Stimulated activated CD4-positive, alpha-beta T cell treated with anti-CD3 and anti-CD28 coated beads, Interleukin-15, amount 100 ng/mL, for 48 hours (primary cell): ENCODE measurements at places on chromosomes 5 and 9.

- DNase-seq: no peak
These were observed 3.4 kb downstream of the MGAT1 start for GRCh38 chr5:180799194-180799593.

- DNase-seq: no peak
These were observed 3.4 kb downstream of the RAPGEF1 start for GRCh38 chr9:131736431-131736830.

- DNase-seq: no peak
These were observed 1.3 kb upstream of the NNT start for GRCh38 chr5:43601454-43602260.

DNA sequence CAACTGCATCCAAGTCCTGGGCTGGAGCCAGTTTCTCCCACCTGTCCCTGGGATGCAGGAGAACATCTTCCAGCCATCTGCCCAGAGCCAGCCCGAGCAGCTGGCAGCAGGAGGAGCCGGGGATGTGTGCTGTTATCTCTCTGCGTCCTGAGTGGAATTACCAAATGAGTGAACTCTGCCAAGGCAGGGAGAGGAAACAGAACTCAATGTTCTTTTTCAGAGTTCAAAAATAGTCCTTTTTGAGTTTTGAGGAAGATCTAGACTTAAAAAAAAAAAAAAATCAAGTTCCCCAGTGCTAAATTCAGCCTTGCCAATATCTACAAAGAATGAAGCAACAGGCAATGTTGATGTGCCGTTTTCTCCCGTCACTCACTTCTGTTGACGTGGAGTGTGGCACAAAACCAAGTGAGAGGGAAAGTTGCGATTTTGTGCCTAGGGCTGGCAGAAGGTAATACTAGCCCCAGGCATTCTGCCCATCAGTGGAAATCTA, 56.2 kb downstream of the TMOD1 start:
- DNase-seq: no peak

DNA sequence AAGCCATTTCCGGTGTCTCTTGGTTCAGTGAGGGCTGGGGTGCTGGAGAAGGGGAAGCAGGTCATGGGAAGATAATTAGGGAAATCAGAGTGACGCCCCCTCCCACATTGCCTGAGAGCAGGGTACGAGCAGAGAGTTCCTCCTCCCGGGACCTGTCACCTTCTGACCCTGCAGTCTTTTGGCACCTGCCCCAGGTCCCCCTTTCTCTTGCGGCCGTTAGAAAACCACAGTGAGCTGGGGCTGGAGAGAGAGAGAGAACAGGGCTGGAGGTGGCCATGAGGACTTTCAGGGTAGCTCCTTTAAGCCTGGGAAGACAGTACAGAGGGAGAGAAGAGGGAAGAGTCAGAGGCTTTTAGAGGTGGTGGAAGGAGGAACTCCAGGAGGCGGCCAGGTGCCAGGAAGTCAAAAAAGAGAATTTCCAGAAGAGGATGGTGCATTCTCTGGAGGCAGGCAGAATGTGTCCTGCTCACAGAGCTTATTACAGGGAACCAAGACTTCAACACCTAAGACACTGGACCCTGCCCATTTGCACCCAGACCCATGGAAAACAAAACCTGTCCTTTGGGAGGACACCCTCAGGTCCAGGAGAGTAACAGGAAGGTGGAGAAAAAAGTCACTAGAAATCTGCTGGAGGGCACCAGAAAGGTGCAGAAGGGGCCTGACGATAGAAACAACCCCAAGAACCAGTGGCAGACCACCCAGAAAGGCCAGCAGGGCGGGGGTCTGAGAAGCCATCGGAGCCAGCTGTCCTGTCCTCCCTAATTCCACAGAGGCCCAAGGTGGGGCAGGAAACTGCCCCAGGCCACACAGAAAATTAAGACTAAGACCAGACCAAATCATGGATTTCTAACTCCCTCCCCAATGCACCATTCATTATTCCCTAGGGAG, 6.5 kb upstream of the ACSL6 start:
- DNase-seq: no peak

DNA sequence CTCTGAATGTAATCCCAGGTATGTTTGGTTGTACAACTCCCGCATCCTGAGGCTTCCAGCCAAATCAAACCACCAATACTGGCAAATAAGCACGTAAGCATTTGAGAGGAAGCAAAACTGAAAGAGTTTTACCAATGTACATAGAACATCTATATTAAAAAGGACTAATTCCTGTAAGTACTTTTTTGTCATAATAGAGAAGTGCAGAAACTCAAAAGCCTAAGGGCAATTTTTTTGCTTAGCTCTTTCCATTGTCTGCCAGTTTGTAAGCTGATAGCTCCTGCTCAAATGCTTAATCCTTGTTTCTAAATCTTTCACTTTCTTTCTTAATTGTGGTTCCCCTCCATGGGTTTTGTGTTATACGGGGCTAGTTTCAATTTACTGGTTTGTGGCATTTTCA, 1151.8 kb downstream of the CDH12 start:
- DNase-seq: no peak

GRCh38 chr5:95735406-95735805, 4.3 kb downstream of the RHOBTB3 start:
- DNase-seq: no peak

GRCh38 chr5:79518718-79519117, 4.8 kb upstream of the HOMER1 start:
- no peak for DNase-seq

GRCh38 chr5:122316656-122317055, 4.6 kb downstream of the SNCAIP start:
- DNase-seq: no peak

- DNase-seq: no peak
These were observed 103.4 kb downstream of the MED10 start for GRCh38 chr5:6274846-6275543.

DNA sequence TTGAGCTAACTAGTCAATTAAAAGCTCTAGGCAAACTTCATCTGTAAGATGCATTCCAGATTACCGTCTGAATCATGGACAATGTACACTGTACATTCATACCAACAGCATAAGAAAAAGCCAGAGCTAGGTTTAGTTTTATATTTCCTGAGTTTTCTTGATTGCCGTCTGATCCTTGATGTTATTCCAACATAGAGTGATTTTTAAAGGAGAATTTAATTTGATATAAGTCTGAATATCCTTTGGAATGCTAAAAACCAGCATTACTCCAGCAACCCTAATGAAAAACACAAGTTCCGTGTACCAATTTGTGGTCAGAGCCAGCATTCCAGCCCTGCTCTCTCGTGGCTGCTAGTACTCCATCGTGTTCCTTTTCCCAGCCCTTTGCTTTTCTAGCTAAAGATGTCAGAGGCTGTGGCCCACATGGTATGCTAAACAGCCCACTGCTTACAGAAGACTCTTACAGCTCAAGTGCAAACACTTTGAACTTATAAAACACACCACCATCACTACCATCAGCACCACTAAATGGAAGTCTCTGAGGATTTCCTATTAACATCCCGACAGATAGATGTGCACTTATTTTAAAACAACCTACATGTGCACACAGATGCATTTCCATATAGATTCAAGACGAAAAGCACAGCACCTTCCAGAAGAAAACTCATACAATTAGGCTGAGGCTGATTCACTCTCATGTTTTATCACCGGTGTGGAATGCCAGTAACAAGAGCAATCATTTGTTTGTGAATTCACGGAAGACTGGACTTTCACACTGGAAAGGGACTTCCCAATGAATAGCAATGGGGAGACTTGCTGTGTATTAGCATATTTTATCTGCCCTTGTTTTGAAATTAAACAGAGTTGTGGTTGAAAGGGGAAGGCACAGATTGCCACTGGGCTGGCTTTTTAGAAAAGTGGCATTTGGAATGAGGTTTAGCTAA, 246.9 kb upstream of the GAS1 start:
- DNase-seq: no peak

DNA sequence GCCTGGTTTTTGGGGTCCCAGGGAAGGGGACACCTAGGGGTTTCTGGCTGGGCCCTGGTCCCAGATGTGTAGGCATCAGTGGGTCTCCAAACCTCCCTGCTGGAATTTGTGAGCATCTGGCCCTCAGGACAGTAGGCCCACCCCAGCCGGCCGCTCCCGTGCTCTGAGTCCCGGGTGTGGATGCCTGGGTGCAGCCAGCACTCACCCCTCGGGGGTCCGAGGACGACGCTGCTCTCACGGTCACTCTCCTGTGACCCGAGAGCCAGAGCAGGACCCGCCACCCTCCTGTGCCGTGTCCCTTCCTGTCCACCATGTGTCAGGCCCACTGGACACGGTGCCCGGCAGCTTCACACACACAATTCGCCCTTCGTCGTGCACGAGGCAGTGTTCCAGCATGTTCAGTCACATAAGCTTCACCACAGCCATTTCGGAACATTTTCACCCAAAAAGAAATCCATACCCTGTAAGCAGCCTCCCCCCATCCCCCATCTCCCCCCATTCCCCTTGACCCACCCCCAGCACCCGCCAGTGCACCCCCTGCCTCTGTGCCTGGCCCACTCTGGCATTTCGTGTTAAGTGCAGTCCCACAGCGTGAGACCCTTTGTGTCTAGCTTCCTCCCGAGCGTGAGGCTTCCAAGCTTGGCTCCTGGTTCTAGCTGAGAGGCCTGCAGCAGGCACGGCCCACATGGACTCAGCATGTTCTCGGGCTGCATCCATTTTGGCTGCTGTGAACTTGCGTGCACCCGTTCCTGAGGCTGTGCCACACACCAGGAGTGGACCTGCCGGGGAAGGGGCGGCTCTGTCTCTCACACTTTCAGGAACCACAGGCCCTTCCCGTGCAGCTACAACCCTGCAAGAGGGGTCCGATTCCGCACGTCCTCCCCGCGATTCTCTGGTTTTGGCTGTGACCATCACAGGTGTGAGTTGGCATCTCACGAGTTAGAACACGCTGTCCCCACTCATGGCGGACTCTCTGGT, 40.5 kb downstream of the NKD2 start:
- no peak for DNase-seq

DNA sequence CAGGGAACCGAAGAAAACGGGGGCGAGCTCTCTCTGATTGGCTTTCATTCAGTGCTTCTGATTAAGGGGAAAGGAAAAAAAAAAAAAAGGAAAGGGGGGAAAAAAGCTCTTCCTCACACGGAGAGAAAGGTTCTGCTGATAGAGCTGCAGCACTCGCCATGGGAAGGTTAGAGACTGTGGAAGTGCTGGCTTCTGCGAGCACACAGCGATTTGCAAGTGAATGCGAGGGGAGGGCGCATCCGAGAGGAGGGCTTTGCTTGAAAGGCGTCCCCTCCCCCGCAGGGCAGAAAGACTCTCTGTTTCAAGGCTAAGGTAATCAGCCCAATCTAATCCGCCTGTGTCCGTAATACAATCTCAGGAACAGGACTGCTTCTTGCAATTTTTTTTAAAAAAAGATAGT, at the start of gene CDH10:
Gene CDH10 (minus strand): TSS at position 218 of the 400 bp plus-strand sequence. CDS start 51,488 bp downstream, outside the sequence.
- no peak for DNase-seq

- no peak for DNase-seq
These were observed 149.7 kb downstream of the TRPM3 start for GRCh38 chr9:70971723-70972122.

GRCh38 chr5:16505140-16505891, 39.7 kb upstream of the ZNF622 start:
- no peak for DNase-seq

DNA sequence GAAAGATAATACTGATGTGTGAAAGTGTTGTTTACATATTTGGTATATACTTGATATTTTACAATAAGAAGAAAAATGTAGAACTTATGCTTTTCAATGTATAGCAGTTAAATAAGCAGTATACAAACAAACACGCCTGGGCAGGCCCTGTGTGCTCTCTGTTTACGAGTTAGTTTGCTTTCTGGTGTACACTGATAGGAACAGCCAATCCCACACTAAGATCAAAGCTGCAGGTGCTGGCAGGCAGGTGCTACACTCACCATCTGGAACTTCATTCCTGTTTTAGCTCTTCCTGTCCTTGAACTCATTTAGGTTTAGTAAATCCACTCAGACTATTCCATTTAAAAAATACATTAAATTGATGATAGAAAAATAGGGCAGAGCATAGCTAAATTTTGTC, 614.7 kb upstream of the ST8SIA4 start:
- DNase-seq: no peak

GRCh38 chr5:15026011-15026893, 154.7 kb upstream of the ANKH start:
- DNase-seq: no peak

DNA sequence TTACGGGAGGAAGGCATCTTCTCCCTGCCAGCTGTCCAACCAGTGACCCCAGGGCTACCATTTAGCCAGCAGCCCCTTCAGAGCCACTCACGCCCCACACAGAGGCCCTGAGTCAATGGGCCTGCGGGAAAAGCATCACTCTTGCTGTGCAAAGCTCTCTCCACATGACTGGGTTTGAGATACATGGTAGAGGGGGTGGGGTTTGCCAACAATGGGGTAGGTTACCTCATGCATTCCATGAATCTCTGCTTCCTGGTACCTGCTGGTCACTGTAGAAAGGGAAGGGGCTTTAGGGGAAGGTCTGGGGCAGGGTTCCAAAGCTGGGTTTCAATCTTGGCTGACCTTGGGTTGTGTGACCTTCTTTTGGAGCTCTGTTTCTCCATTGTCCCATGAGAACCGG, 22.9 kb upstream of the TTLL11 start:
- no peak for DNase-seq

- DNase-seq: no peak
These were observed 77.9 kb upstream of the FSD1L start for GRCh38 chr9:105369911-105370310.

GRCh38 chr5:90166816-90167215, 242.7 kb downstream of the CETN3 start:
- no peak for DNase-seq

DNA sequence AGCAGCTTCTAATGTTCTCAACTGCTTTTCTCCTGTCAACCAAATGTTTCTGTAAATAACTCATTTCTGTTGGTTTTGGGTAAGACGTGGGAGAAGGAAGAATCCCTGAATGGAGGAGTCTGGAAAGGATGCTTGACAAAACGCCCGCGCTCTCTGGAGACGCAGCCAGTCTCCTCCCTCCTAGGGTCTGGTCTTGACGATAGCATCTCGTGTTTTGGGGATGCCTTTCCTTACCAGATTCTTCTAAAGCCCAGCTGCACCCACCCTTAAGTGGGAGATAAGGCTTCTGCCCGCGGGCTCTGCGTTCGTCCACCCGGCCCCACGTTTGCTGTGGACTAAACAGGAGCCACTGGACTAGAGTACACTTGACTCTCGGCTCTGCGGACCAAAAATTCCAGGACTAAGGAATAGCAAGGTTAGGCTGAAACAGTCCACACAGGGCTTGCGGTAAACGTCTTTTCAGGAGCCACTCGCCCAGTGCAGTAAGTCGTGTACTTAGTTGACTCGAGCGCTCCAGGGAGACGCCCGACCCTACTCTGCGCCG, 491 bp upstream of the CTSL start:
- DNase-seq: no peak

DNA sequence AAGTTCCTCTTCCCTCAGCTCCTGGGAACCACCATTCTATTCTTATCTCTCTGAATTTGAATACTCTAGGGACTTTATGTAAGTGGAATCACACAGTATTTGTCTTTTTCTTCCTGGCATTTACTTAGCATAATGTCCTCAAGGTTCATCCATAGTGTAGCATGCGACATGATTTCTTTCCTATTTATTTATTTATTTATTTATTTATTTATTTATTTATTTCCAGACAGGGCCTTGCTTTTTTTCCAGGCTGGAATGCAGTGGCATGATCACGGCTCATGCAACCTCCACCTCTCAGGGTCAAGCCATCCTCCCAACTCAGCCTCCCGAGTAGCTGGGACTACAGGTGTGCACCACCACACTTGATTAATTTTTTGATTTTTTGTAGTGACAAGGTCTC, 142.1 kb downstream of the GPBP1 start:
- DNase-seq: no peak
